ENCODE measurements at places on chromosomes 2 and 18.
A peak's percentile ranks its signal among the peaks of the same experiment; 100 is the strongest.

- DNase-seq, result no peak
These were observed 10.9 kb downstream of the INO80D start for GRCh38 chr2:206075113-206075512.

DNA sequence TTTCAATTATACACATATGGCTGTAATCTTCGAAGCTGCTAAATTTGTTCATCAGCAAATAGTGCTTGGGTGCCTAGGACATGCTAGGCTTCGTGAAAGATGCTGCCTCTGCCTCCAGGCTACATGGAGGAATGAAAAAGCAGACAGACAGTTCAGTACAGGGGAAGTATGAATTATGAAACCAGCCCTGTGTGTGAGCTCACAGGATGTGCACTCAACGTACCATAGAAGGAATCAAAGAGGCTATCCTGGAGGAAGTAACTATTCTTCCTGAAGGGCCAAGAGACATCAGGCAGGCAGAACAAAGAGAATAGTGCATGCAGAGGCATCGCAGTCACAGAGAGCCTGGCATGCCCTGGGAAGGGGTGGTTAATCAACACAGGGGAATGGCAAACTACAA lies 61.4 kb downstream of the DYM start:
- peak; percentile 50 for DNase-seq

DNA sequence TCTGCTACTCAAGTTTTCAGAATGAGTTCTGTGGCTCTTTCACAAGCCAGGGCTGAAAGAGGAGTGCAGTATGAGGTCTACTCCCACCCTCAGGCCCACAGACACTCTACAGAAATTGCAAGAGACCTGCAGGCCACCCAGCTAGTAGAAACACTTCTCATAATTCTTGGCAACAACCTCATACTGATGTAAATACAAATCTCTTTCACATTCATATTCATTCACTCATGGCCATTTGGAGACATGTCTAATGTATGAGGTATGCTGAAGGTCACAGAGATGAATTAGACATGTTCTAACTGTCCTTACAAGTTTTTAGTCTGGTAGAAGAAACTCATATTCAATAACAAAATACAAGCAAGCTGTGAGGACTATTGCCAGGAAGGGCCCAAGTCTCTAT lies 83.8 kb upstream of the KLHL29 start:
- no peak for DNase-seq

- no peak for DNase-seq
These were observed 16.2 kb downstream of the PDE11A start for GRCh38 chr2:178056345-178056744.

- DNase-seq, result peak; percentile 3
These were observed 38.0 kb downstream of the RHBDD1 start for GRCh38 chr2:226873826-226874225.

DNA sequence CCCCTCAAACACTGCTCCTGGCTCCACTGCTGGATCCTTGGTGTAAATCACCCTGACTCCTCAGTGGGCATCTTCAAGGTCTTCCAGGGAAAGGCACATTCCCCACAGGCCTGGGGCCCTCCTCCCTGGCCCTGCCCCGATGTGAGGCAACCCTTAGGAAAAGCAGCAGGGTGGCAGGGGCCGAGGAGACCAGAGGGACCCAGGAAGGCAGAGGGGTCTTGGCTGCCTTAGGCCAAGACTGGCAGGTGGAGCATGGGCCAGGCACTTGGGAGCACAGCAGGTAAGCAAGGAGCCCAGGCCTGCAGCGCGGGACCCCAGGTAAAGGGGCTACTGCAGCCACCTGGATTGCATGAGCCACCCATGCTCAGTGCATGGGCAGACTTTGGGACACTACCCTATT lies 96.9 kb downstream of the GYPC start:
- DNase-seq, result no peak

- DNase-seq, result no peak
These were observed 130.8 kb downstream of the ZNF236 start for GRCh38 chr18:76953156-76953555.

- no peak for DNase-seq
These were observed 258.0 kb downstream of the MTX2 start for GRCh38 chr2:176526995-176527901.

DNA sequence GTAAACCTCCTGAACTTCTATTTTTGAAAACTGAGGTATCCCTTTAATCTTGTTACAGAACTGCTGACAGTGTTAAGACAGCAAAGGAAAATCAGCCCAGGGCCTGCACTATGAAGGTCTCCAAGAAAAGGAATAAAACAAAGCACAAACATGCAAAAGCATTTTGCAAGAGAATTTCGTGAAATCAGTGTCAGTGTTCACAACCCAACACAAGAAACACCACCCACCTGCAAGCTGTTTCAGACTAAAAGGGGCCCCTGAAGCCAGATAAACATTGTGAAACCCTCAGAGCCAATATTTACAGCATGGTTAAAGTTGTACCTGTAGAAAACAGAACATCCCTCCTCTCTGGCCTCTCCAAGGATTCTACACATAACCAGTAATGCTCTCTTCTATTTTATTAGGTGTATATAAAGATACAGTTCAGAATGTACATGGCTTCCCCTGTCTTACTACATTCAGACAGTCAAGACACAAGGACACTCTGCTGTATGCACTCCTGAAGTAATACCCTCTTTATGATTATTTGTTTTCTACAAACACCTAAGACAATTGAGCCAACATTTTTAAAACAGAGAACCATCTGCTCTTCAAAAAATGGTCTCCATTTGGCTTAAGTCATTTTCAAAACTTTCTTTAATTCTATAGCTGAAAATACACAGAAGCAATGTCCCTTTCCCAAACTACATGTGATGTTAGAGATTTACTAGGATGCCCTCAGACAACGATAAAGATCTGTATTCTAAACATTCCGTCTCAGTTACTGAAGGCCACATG lies 149.5 kb upstream of the ZFP36L2 start:
- no peak for DNase-seq

DNA sequence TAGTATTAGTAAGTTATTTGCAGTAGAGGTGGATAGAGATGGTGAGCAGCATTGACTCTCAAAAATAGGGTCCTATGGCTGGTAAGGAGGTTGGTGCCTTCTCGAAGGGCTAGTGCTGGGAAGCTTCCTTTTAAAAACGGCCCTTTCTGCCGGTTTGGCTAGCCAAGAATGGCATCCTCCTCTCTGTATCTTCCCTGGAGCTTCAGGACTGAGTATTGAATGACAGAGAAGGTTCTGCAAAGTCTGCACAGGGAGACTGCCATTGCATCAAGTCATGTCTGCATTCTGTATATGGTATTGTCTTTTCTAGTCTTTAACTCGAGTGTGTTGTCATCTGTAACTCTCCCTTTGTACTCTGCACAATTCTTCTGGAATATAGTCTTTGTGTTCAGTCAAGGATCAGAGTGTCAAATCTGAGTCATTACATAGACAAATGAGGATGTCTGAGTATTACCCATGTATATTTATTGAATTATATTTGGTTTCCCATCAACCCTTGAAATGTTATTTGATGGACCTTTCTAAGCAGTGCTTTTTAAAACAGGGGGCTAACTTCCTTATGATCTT lies 1.1 kb downstream of the LDLRAD4 start:
- DNase-seq, result no peak

DNA sequence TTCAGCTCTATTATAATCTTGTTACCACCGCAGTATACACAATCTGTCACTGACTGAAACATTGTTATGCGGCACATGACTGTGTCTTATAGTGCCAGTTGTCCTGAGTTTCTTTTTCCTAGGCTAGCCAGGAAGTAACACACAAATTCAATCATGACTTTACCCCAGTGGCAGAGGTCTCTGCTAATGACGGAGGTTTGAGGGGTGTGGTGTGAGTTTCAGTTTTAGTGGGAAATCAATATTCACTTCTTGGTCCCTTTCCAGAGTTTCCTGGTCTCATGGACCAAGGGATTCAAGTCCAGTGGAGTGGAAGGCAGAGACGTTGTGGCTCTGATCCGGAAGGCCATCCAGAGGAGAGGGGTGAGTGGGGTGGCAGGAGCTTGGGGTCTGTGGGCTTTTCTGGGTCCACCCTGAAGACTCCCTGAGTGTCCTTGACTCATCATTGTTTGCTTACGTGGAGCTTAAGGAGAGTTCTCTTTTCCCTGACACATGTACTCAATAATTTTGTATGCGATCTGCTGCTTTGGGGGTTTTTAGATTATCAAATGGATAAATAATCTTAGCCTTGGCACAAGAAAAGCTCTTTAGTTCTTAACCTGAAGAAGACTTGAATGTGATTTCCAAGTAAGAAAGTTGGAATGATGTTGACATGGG lies 39.2 kb downstream of the HK2 start:
- DNase-seq, result no peak

DNA sequence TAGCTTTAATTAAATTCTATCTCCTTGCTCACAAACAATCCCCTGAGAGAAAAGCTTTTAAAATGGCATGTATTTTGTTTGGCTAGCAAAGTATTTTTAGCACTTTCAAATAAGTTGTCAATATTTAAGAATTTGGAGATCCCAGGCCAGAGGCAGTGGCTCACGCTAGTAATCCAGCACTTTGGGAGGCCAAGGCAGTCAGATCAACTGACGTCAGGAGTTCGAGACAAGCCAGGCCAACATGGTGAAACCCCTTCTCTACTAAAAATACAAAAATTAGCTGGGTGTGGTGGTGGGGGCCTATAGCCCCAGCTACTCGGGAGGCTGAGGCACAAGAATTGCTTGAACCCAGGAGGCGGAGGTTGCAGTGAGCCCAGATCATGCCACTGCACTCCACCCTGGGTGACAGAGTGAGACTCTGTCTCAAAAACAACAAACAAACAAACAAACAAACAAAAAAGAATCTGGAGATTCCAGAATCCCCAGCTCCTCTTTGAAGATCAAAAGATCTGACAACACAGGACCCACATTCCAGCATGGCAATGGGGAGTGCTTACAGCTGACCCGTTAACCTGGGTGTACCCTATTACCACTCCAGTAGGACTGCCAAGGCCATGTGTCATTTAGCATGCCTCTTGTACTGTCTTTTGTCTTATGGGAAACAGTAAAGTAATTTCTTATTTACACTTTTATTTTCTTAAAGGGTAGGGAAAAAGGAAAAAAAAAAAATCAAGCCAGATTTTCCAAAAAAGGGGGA lies 21.9 kb downstream of the SLC40A1 start:
- no peak for DNase-seq

- peak; percentile 15 for DNase-seq
These were observed 32.1 kb upstream of the ZNF638 start for GRCh38 chr2:71299507-71299906.
